ENCODE measurements at places on chromosomes 5 and 9.

GRCh38 chr5:122815218-122815767 is 30.1 kb upstream of the SNX24 start:
- DNase-seq: no peak

- no peak for DNase-seq
These were observed 8.6 kb downstream of the HAPLN1 start for GRCh38 chr5:83711982-83712601.

DNA sequence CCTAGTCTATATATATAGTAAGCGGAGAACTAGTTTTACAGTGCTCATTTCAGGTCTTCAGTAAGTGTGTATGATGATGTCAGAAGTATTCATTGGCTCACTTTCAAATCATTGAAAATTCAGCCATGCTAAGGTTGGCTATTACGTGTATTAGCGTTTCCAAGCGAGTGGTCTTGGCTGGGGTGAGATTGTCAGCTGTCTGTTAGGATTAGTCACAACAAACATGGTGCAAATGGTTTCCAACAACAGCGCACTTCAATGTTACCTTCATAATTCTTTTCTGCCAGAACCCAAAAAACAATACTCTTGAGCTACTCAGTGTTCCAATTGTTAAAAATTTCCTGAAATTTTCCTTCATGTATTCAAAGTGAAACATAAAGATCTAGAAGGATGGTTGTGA is 283.0 kb downstream of the AOPEP start:
- DNase-seq: no peak

DNA sequence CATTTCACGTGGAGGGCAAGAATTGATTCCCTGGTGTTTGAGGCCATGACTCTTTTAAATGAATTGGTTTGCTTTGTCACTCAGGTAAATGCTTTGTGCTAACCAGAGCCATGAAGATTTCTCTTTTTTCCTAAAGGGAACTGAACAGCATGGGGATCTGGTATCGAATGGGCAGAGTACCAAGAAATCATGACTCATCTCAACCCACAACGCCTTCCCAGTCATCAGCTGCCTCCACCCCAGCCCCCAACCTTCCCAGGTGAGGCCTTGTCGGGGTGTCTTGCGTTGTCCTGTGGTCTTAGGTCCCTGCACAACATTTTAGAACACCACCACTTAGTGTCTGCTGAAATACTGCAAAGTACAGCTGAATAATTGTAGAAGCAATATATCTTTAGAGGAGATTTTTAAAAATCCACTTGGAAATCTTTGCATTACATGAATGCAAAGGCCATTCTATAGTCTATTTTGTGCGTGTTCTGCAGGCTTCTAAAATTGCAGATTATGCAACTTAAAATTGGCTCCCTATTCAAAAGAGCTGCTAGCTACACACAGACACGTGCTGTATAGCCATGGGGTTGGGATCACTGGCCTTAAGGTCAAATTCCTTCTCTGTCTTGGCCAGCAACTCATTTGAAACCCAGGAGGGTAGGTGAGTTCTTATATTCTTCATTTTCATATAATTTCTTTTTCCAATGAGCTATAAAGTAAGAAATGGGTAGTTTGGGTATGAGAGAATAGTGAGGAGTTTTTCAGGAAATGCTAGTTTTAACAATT is 69.0 kb downstream of the MVB12B start:
- DNase-seq: peak; percentile 12

- DNase-seq: no peak
These were observed 1.8 kb downstream of the CTXN3 start for GRCh38 chr5:127650649-127651048.

GRCh38 chr5:160773646-160774410 is 78.2 kb downstream of the ATP10B start:
- no peak for DNase-seq

DNA sequence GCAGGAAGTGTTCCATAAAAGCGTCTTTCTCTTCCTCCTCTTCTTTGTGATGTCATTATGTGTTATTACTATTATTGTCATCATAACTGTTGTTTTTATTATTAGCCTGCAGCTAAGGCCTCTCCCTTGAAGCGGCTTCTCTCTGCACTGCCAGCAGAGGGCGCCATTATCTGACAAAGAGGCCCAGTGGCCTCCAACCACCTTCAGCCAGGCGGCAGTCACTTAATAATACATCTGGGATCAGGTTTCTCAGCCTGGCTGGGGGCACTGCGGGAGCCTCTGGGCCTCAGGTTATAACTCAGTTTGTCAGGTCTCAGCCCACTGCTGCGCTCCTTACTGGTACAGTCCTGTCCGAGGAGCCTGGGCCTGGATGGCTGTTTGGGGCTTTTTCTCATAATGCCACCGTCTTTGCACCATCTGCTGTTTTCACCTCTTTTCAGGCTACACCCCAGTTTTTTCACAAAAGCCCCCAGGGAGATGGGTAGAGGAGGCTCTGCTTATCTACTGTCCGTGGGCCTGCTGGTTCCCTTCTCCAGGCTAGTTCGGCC is 281.9 kb downstream of the NSG2 start:
- no peak for DNase-seq

DNA sequence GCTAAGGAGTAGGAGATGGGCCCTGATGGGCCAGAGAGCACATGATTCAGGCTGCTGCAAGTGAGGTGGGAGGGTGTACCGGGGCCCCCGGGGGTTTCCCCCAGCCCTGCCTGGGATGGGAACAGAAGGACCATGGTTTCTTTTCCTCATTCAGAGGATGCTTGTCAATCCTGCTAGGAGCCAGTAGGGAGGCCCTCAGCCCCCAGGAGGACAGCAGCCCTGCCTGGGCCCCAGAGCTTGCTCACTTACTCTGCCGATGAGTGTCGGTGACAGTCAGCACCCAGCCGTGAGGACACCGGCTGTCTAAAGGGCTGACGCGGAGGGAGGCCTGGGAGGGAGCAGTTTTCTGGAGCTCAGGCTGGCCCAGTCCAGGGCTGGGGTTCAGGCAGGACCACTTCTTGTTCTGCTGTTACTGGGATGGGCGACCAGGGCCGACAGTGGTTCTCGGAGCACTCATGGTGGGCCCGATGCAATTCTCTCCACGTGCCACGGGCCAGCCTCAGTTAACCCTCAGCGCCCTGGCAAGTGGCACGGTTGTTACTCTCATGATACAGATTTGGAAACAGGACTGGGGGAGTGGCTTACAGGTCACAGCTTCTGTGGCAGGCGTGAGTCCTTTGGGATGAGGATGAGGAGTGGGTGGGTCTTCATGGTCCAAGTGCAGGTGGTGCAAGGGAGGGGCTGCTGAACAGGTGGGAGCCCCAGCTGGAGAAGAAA is 1.8 kb downstream of the ARRDC1 start:
- no peak for DNase-seq

- DNase-seq: no peak
These were observed 179.1 kb downstream of the EPB41L4A start for GRCh38 chr5:112239996-112240395.

DNA sequence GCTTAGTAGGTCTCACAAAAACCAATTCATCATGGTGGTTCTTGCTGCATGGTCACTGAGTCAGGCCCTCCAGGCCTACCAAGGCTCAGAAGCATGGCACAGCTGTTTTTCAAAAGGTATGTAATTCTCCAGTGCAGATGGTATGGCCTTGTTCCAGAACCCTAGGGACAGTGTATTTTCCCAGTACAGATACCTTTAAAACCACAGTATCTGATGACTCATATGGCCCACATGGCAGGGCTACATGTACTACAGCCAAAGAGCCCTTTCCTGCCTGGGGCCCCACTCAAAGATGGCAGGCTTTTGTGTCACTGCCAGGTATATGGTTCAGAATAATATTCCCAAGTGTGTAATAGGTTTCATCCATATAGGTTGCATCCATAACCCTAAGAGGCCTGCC is 16.5 kb downstream of the CSF2 start:
- no peak for DNase-seq

DNA sequence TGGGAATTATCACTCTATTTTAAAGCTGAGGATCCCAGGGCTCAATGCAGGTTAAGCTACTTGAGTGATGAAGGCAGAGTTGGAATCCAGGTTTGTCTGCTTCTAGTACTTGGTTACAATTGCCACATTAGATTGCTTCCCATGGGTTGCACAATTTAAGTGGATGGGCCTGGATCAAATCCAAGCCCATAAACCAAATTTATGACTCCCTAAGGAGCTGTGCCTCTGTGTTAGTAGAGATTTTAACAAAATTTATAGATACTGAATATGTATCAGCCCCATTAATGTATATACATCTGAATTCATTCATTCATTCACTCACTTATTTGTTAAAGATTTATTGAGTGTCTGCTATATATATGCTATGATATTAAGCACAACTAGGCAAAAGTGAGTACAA is 332.3 kb upstream of the KLF9 start:
- no peak for DNase-seq

DNA sequence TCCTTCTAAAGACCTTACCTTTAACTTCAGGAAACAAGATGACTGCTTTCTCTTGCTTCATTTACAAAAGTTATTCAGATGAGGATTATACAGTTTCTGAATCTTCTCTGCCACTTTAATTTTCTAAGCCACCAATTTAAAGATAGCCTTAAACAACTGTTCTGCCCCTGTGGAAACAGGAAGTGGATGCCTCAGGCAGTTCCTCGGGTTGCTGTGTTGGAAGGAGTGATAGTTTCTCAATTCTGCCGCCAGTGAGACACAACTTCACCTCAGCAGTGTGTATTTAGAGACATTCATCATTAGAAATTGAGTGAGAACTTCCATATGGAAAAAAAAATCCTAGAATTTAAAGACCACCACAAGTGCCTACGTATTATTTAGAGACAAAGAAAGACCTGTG is 475.1 kb upstream of the WWC1 start:
- no peak for DNase-seq

DNA sequence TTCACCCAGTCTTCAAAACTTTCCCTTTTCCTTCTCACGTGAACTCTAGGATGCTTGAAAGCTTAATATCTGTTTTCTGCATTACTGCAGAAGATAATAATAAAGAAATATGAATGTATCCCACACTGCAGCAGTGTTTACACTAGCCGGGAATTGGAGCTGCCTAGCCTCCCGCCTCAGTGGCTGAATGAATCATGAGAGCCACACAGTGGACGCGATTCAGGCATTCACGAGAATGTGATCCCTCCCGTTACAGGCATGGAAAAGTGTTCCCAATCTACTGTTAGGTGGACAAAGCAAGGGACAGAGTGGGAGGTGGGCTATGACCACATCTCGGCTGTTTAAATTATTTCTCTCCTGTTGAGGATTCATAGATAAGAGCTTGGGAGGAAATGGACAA is 69.4 kb upstream of the CTSL start:
- DNase-seq: no peak

DNA sequence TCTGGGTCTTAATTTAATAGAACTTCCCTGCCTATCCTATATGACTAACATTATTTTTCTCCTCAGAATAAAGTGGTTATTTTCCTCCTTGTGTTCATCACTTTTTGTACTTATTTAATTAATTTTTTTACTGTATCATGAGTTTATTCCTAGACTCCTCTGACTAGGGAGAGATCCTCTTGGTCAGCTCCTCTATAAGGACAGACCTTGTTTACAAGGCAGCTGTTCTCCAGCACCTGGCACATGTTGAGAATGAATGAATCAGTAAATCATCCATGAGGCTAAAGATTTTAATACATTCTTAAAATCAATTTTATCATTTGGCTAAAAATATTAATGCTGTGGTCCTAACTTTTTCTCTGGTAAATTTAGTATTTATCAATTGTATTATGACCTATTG is 139.8 kb downstream of the NUDT12 start:
- DNase-seq: no peak

DNA sequence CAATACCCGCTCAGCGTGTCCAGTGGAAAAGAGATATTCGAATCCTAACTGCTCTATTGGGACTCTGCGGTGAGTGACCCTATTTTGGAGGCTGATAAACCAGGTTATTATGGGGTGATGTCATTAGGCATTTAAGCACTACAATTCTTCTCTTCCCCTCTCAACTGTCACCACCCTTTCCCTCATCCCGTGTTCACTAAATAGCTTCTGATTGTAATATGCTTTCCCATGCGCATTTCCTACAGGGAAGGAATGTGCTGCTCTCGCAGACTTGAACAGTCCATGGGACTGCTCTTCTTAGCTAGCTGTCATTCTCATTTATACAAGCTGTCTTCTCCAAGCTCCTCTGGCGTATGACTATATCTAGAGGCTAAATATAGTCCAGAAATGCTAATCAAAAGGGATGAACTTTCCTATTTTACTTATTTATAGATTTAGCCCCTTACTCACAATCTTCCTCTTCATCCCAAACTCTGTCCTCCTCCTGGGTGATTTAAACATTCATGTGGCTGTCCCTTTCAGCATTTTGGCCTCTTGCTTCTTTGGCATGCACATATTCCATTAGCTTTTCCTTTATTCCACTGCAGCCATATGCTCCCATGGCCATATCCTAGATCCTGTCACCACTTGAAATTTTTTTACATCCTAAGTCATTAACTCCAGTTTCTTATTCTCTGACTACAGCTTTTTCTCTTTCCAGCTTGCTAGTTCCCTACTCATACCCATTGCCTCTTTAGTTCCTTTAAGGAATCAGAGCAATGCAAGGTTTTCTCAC is 39.6 kb upstream of the CSNK1G3 start:
- DNase-seq: no peak

- DNase-seq: no peak
These were observed 5.8 kb upstream of the CRHBP start for GRCh38 chr5:76947082-76947503.

DNA sequence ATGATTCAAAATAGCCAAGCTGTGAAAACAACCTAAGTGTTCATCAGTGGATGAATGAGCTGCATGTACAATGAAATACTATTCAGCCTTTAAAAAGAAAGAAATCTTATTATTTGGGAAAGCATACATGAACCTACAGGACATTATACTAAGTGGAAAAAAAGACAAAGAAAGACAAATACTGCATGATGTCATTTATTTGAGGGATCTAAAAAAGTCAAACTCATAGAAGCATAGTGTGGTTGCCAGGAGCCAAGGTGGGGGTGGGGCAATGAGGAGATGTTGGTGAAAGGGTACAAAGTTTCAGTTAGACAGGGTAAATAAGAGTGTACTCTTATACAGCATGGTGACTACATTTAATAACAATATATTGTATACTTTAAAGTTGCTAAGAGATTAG is 261.5 kb downstream of the PARP8 start:
- DNase-seq: no peak

GRCh38 chr5:135193213-135194125 is 159.4 kb upstream of the PITX1 start:
- DNase-seq: peak; percentile 41

All from AG04449 (cell line).